ENCODE measurements at places on chromosomes 11 and 22.

GRCh38 chr11:61973476-61974162 lies 6.2 kb upstream of the FTH1 start:
- peak; percentile 15 for ATAC-seq

DNA sequence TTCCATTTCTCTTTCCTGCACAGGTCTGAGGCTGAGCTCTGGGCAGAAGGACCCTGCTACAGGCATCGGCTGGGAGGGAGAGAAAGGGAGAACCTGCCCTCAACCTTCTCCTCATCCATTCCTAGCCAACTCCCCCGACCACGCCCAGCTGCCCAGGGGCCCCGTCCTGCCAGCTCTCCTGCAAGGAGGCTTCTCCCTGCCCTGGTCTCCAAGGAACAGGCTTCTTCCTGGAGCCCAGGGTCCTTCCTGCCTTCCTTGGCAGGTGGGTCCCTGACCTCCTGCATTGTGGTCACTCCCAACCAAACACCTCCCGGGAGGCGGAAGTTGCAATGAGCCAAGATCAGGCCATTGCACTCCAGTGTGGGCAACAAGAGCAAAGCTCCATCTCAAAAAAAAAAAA lies 12.5 kb upstream of the HMOX1 start:
- no peak for ATAC-seq

- ATAC-seq: peak; percentile 89
Observed at GRCh38 chr11:68751331-68751856, at the start of gene TESMIN. Gene TESMIN (minus strand): TSS chr11:68751520. CDS start chr11:68750660, 860 bp downstream.

- ATAC-seq: no peak
Observed at GRCh38 chr22:44437216-44438055, 60.6 kb downstream of the RTL6 start.

DNA sequence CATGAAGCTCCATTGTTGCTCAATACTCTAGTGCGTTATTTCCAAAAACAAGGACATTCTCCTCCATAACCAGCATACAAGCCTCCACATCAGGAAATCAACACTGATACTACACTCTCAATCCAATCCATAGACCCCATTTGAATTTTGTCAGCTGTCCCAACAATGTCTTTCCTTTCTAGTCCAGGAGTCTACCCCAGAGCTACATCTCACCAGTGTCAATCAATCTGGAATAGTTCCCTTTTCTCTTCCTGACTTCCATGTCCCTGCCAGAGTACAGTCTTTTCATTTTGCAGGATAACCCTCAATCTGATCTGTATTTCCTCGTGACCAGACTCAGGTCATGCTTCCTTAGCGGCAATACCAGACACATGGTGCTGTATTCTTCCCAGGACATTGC lies 43.0 kb downstream of the TCF20 start:
- ATAC-seq: no peak

DNA sequence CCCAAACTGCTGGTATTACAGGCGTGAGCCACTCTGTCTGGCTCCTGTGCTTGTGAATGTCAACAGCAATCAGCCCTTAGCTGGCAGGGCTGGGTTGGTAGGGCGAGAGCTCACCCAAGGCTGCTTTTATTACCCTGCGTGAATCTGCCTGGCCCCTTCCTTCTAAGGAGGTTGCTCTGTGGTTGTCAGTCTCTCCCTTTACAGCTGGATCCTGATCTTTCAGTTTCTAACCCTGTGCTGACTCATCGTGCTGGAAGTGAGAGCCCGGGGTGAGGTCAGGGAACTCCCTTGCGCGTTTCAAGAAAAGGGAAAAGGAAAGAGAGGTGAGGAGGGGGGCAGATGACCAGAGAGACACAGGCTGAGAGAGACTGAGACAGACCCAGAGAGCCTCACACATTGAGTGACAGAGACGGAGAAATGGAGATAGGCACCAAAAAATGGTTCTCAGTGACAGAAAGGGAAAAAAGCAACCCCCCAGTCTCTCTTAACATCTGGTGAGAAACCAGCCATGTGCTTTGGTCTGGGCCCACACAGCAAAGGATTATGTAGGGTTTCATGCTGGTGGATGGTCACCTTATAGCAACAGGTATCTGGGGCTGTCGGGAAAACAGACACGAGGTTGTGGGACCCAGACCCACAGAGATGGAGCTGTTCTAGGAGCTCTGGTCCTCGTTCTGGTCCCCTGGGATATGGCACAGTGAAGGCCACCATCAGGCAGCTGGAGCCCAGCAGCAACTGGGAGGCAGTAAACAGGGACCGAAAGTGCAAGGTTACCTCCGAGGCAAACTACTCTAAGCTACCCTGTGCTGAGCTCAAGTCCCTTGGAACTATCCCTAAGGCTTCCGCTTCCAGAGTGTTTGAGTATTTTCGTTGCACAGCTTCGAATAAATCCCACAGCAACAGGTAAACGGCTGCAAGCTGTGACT lies 2.5 kb downstream of the TCN2 start:
- ATAC-seq: peak; percentile 60

GRCh38 chr11:31106968-31107576 lies 262.5 kb downstream of the DCDC1 start:
- ATAC-seq: no peak

- peak; percentile 13 for ATAC-seq
Observed at GRCh38 chr11:61754534-61755482, 2.4 kb downstream of the MYRF start.

DNA sequence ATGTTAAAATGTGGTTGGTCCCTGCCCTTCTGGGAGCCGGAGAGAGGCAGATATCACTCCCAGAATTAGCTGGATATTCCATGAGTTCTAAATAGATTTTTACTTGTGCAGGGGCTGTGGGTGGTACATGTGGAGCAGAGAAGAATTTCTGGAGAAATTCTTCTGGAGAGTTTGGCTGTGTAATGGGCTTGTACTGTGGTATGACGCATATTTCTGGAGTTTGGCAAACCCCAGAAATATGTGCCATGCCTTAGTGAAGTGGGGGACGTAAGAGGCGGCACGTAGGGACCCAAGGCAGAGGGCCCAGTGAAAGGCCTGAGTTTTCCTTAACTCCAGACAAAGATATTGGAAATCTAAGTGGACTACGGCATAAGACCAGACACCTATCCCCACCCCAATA lies 51.3 kb upstream of the TBCEL start:
- no peak for ATAC-seq

DNA sequence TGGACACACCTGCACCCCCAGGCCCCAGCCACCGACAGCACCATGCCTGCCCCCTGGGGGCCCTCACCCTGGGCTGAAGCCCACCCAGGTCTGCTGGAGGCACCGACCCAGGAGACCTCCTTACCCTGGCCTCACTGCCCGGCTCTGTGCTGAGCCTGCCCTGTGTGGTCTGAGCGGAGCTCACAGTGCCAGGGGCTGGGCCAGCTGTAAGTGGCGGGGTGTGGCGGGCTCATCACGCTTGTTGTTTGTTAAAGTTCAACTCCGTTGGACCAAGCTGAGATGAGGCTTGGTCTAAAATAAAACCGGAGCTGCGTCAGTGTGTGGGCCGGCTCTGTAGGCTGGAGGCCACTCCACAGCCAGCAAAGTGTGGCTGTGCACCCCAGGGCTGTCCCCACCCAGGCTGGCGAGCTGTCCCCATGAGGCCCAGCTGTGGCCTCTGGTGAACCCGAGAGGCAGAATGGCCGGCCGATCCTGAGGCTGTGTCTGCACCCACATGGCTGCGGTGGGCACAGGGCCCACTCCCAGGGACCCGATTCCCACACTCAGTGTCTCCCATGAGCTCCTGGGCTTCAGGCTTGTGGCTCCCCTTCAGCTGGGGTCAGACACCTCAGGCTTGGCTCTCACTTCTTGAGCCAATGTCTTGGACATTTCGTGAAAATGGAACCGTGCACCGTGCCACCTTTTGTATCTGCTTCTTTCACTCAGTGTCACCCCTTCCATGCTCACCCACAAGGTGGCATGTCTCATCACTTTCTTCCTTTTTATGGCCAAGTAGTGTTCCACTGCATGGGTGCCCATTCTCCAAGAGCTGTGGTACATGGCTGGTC lies 137.9 kb downstream of the CTTN start:
- ATAC-seq: no peak

DNA sequence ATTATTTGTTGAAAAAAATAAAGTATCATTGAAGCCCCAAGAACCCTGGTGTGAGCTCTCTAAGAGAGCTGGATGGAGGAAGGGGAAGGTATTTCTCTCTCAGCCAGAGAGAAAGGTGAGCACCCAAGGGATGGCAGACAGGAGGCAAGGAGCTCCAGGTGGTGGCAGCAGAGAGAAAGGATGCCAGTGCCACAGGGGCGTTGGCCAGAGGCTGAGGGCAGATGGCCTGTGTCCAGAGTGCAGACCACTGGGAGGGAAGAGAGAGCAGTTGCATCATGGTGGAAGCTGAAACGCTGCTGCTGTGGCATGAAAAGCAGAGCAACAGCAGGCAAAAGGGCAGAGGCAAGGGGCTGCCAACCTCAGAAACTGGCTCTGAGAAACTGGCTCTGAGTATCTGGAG lies 8.5 kb downstream of the SPON1 start:
- peak; percentile 52 for ATAC-seq
